ENCODE measurements at places on chromosomes 6 and 20.

DNA sequence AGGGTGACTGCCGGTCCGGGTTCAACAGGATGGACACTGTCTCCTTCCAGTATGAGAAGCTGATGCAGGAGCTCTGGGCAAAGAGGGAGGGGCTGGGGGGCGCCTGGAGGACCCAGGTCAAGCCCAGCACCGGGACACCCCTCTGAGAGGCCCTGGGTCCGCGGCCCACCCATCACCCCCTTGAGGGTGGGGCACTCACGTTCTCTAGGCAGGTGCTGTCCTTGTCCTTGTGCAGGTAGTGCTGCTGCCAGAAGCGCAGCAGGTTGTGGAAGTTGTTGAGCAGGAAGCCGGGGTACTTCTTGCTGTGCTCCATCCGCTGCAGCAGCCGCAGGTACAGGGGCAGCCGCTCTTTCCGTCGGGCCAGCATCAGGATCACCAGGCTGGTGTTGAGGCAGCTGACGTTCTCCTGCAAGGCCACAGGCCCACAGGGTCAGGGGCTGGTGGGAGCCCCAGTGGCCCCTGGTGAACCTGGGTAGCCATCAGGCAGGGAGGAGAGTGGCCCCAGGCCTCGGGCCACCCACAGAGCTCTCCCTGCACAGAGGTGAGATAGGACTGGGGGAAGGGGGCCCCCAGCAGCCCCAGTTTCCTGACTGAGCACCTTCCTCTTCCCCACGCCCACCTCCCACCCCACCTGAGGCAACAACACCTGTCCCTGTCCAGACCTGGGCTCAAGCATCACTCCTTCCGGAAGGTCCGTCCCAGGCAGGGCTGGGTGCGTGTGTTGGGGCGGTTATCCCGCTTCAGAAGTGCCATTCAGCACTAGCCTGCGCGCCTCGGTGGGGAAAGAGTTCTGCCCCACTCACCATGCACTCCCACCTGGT, 47.8 kb downstream of the MYH7B start:
- no peak for DNase-seq

GRCh38 chr6:6834356-6835222, 246.1 kb downstream of the LY86 start:
- DNase-seq: no peak

GRCh38 chr20:10218536-10219451, at the start of gene SNAP25:
Gene SNAP25, plus strand, starts transcription at chr20:10218830. Its CDS starts 56,662 bp downstream, at chr20:10275492.
- DNase-seq: peak; percentile 88

- DNase-seq: no peak
Measured at GRCh38 chr20:15455279-15455678, 1117.9 kb upstream of the FLRT3 start.

DNA sequence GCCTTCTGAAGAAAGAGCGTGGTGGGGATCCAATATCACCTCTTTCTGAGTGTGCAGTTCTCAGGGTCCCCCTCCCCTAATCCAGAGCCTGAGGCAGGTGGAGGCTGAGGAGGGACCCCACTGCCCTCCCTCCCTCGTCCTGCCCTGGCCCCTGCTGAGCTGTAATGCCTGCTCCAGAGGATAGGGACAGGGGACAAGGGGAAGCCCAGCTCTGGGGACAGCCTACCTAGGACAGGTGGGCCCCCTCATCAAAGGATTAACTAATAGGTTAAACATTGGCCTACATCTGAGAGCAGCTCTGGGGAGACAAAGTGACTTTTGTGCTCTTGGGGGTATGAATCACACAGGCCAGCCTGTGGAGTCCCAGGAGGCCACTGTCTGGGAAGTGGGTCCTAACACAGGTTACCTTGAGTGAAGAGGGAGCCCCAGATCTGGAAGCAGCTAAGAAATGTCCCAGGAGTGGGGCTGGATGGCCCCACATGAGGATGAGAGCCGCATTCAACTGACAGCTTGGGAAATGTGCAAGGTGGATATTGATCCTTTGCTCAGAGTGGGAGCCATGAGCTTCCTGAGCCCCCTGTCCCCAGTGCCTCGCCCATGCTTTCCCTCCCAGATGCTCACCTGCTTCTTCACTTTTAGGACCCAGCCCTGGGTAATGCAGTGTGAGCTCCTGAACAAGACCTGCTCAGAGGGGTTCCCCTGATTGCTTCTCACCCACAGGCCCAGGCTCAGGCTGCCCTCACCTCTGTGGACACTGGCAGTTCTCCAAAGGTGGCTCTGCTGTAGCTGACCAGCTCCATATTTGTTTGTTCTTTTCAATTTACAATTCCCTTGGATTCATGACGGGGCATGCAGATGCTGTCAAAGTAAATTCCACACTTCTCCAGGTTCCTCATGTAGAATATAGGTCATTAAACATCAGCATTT, 17.8 kb upstream of the CST9L start:
- no peak for DNase-seq

- no peak for DNase-seq
Measured at GRCh38 chr20:34403063-34403827, 40.2 kb downstream of the ITCH start.

DNA sequence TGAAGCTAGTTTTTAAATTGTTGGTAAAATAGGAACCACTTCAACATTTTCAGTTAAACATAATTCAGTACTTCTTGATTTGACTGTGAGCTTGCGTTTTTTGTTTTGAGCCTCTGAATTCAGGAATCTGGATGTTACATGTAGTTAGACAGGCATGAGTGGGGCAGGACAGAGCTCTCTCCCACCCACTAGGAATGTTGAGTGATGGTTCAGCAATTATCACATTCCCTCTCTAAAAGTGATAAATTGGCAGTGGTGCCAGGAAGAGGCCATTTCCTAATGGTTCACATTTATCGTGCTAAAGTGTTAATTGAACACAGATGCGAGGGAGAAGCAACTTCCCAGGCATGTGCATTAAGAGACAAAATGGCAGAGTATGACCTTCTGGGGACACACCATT, 465.5 kb upstream of the HTR1E start:
- no peak for DNase-seq

GRCh38 chr6:22110061-22110460, 186.8 kb downstream of the PRL start:
- no peak for DNase-seq

GRCh38 chr6:38033442-38033982, 214.0 kb downstream of the ZFAND3 start:
- no peak for DNase-seq

GRCh38 chr20:52972965-52973819, 1.0 kb downstream of the TSHZ2 start:
- no peak for DNase-seq

- DNase-seq: no peak
Measured at GRCh38 chr6:114713690-114714089, 370.9 kb upstream of the HS3ST5 start.

DNA sequence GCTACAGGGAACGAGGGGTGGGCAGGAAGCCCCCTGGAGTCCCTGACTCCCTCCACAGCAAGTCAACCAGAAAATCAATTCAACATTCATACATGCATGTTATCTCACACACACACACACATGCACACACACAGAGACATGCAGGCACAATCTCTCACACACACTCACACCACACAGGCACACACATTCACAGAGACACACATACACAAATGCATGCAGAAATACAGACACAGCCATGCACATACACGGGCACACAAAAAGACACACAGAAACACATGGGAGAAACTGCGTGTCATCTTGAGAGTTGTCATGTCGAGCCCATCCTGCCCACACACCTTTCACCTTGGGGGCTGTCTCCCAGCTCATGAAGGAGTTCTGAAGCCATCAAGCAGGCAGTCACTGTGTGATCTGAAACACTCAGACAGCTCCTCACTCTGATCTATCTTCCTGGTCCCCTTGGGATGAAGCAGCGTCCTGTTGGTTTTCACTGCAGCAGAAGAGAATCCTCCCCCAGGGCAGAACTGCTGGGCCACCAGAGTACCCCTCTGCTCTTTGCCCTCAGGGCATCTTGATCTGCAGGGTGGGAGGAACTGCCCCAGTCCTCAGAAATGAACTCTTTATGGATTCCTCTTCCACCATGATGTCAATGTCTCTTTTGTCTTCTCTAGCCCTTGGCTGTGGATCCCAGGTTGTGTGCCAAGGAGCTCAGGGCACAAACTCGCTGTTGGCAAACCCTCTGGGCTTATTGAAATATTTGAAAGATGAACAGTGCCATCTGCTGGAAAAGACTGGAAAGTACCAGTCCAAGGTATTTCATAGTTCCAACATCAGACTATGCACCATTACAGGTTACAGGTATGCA, 8.8 kb downstream of the RAET1L start:
- DNase-seq: peak; percentile 76

GRCh38 chr20:41526327-41526726, 91.8 kb downstream of the CHD6 start:
- no peak for DNase-seq

DNA sequence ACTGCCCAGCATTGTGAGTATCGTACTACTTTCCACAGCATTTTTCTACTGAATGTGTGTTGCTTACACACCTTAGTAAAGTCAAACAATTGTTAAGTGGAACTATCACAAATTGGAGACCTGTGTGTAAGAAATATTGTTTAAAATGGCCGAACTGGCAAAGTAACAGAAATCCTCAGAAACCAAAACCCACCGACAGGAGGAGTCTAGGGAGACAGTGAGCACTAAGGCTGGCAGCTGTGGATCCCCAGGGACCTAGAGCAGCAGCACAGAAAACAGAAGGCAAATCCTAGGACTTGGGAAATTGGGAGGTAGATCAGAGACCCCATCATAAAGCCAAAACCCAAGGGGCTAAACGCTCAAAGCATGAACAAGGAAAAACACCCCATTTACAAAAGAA, 69.9 kb downstream of the SESN1 start:
- DNase-seq: no peak

- peak; percentile 5 for DNase-seq
Measured at GRCh38 chr20:35773154-35773751, 1.4 kb downstream of the PHF20 start.

- DNase-seq: no peak
Measured at GRCh38 chr6:33165581-33166258, 26.5 kb downstream of the COL11A2 start.

DNA sequence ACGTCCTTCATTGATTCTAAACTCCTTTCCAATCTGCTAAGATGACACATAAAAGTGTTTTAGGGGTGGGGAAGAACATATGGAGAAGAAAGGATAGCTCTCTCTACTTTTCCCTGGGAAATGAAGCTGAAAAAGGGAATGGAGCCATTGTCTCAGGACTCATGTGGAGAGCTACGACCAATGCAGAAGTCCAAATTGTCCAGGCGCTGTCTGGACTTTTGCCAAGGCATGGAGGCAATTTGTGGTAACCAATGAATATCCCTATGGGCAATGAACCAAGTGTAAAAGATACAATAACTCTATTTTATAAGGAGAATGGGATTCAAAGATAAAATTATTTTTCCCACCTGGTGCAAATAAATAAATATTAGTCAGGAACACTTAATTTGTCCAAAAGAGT, 16.1 kb downstream of the FBXL4 start:
- DNase-seq: no peak

DNA sequence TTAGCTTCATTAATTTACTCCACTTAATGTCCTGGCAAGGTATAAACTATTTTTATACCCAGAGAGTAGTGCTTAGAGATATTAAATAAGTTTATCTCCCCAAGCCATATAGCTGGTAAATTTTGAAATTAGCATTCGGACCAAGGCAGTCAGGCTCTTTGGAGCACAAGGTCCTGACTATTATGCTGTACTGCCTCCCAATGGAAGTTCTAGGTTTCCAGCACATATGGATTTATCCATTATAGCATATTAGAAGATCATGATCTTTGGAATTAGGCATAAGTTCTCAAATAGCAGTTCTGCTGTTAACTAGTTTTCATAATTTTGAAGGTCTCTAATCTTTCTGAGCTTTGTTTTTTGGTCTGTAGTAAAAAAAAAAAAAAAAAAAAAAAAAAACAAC, 835.3 kb upstream of the EPHA7 start:
- DNase-seq: no peak

DNA sequence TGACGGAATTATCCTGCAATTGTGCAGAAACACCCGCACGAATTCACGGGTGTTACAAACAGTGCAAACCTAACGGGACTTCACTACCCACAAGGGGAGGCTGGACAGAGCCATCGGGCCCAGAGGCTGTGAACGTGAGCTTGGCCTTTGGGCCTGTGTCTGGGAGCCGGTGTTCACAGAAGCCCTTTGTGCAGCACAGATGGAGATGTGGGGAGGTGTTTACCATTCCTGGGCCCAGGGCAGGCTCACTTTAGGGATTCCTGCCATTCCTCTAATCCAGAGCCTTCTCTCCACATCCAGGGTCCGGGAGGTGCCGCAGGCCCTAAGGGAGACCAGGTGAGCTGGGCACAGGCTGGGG, 15.0 kb downstream of the COL9A3 start:
- DNase-seq: no peak
